PC-3 (cell line): ENCODE measurements at places on chromosomes 11 and 22. TPM values are rescaled to one million over a fixed set of nuclear protein-coding genes. Genes with fewer than 3 reads are reported as not detected.

The FAM181B gene
- 0.23 TPM in 1 of 2 replicates, not detected in the other for total RNA-seq

The SCO2 gene
- 5.7 and 5.8 TPM in 2 replicates for total RNA-seq

The KDM4E gene
- total RNA-seq = not detected in 2 replicates

The INS gene
- total RNA-seq = not detected in 2 replicates

The ZP1 gene
- total RNA-seq = not detected in 2 replicates

The CHRM1 gene
- not detected in 2 replicates for total RNA-seq

The HEPHL1 gene
- 3.3 and 4.4 TPM in 2 replicates for total RNA-seq

The PATE2 gene
- total RNA-seq = not detected in 2 replicates

The CCDC89 gene
- 0.55 TPM in 1 of 2 replicates, not detected in the other for total RNA-seq
